DMS 273 treated with DMSO at 0.1 percent for 48 hours (cell line): ENCODE measurements at places on chromosomes 3 and 15.

DNA sequence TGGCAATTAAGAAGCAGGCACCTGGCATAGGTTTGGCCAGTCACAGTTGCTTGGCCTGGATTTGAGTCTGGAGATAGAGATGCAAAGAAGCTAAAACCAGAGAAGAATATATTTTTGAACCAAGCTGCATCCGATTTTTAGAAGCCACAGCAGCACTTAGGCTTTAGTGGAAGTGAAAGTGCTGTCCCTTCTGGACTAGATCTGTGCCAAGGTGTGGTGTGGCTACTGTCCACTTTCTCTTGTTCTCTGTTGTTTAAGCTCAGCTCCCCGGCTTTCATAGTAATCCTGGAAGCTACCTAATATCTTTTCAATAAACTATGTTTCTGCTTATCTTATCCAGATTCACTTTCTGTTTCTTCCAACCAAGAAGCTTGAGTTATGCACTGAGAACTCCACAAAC, 183.4 kb upstream of the THRB start:
- DNase-seq = no peak

DNA sequence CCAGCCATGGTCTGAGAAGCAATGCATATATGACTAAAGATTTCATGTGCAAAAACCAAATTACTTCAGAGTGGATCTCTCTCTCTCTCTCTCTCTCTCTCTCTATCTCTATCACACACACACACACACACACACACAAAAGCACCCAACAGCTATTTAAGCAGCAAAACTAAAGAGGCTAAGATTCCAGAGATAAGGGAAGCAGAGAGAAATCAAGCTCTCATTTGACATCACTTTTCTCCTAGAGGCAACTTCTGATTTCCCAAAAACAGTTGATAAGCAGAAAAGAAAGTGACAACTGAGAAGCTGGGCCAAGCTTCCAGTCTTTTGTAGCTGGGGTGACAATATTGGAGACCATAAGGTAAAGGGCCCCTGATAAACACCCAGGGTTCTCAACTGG, 526.0 kb upstream of the NR2F2 start:
- DNase-seq = no peak

DNA sequence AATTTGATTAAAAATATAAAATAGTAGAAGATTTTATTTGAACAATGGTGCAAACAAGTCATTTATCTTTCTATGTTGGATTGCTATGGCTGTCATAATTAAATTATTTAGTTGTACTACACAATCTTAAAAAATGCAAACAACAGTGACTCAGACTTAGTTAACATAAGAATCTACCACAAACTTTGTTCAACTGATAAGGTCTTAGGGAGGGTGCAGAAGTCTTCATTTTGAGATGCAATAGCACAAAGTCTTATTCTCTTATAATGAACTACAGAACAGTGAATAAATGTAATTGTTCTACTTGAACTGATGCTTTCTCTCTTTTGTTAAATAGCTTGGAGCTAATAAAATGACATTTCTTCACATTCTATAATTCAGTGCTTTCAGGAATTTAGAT, 482.8 kb upstream of the NAALADL2 start:
- no peak for DNase-seq

DNA sequence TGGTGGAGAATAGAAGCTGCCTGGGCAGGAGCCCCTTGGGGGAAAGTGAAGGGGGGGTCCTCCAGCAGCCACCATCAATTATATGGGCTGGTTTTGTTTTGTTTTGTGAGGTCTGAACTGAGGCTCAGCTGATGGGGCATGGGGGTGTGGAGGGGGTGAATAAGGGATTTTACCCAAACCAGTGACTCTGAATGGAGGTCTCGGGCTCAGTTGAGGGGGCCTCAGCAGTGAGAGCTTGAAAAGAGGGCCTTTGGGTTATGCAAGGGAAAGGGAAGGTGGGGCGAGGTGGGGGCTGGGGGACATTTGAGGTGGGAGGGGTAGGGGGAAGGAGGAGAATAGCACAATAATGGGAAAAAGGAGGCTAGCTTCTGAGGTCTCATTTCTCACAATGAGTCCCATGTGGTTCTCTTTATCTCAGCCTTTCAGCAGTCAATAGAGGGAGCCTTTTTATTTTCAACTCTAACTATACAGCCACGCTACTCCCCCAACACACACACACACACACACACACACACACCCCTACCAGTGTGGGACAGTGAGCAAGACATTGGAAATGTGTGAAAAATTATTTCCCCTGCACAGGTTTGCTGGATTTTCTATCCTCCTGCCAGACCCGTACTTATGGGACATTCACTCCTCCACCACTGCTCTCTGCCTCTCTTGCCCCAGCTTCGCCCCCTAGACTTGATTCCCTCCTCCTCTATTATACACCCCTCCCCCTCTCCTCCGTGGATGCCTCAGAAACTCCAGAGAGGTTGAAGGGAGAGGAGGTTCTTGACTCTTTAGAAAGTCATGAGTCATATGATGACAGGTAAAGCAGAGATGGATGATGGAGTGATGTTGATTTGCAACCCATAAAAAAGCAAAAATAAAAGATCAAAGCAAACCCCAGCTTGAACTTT, 96.0 kb downstream of the GTPBP8 start:
- DNase-seq = no peak

DNA sequence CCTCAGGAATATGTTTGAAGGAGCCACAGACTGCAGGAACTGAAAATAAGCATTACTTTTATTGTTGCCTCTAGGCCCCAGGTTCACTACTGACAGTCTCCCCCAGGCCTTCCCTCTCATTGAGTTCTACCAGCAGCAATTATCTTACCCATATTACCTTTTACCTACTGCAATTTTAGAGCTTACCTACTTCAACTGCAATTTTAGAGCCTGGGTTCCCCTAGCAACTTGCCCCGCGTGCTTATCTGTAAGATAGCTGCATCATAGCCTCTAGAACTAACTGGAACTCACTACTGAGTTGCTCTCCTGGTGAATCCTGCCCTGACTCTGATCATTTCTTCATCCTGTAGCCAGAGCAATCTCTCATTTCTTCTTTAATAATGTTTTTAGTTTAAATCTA, 29.2 kb upstream of the WWTR1 start:
- DNase-seq = no peak

GRCh38 chr3:168371846-168372245, 276.1 kb upstream of the GOLIM4 start:
- no peak for DNase-seq
